ENCODE measurements at places on chromosomes 3 and 15.

GRCh38 chr3:147002721-147003120, 397.6 kb upstream of the PLSCR5 start:
- DNase-seq: no peak

DNA sequence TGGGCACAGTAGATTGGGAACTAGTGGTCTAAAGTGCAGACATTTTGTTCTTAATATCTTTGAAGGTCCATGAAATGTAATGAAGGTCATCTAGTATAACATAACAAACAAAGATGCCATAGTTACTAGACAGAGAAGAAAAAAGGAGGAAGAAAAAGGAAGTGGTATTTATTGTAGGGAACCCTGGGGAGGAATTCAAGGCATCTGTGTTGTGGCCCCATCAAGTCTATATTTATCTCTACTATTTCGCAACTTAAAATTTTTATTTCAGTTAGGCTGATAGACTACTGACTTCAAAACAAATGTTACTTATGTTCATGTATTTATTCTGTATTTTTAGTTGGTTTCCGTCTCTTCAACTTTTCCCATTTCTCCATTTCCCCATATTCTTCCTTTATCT, 48.9 kb upstream of the ZDHHC23 start:
- peak; percentile 71 for DNase-seq

DNA sequence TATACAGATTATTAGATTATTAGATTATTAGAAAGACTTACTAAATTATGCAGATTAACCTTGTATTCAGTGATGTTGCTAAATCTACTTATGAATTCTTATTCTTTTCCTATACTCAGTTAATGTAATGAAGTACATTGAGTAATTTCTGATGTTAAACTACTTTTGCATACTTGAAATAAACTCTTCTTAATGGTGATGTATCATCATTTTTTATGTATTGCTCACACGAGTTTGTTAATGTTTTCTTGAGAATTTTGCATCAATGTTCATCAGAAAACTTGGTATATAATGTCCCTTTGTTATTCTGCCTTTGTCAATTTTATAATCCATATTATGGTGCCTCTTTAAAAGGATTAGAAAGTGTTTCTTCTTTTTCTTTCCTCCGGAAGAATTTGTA, 163.2 kb upstream of the COL8A1 start:
- DNase-seq: no peak

- peak; percentile 53 for DNase-seq
Observed at GRCh38 chr3:160003520-160004128, 15.0 kb downstream of the IL12A start.

DNA sequence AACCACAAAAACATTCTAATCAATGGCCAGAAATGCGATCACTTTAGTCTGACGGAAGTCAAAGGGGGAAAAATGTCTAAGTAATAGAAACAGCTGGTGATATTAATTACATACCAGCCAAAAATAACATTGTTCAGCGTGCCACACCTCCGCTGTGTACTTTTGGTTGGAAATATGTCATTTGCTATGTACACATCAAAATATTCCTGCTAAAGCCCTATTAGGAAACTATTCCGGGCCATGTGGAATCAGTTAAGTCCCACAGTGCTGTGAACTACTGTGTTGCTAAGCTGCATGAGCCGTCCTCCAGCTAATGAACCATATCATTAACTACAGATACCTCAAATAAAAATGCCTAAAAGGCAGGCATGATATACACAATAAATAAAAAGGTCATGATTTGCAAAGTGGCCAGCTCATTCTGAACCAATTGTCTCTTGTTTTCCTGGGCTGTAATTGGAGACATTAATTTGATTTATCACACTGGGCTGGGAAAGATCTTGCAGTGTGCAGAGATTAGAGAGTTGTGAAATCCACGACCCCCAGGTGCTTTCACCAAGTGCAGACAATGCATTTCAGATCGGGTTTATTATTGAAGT, 200.5 kb upstream of the LRTM1 start:
- DNase-seq: peak; percentile 59

DNA sequence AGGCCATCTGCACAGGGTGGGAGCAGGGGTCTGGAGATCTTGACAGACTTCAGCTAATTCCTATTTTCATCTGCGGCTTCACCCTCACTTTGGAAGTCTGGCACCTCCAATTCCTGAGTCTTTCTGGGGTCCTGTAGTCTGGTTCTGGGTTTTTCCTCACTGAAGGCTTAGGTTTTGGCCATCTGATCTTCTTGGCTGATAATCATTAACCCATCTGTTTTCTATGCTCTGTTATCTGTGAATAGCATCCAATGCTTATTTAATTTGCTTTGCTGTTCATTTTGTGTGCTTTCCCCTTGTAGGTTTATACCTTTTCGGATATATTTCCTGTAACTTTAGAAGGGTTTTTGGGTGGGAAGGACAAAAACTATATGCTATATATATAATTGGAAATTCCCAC, 17.6 kb downstream of the TATDN2 start:
- no peak for DNase-seq

DNA sequence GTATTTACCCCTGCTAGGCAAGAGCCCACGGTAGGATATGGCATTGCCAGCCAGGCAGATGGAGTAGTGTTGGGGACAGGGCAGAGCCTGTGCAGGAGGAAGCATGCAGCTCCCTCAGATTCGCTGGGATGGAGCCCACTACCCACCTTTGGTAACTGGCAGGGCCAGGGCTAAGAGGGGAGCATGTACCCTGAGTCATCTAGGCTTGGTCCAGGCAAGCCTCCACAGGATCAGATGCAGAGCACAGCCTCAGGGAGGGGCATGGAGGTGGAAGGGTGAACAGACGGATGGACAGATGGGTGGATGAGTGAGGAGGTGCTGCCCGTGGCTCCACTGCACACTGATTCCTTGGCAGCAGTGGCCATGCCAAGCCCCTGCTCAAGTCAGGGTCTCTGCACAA, 33.0 kb downstream of the IL20RB start:
- DNase-seq: no peak

DNA sequence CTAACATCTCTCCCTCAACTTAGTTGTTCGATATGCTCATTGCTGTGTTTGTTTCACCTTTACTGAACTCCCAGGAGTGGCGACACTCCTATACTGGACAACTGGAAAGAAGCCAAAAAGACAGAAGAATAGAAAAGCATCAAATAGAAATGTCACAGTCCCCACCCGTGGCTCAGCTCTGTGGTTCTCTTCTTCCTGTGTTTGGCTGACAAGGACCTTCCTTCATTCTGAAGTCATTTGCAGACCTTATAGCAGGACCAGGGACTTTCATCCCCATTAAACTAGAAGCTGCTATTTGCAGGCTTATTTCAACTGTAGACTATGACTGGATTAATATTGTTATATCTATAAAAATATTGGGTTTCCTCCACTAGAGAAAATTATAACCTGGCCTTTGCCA, 125.9 kb downstream of the NECTIN3 start:
- no peak for DNase-seq

DNA sequence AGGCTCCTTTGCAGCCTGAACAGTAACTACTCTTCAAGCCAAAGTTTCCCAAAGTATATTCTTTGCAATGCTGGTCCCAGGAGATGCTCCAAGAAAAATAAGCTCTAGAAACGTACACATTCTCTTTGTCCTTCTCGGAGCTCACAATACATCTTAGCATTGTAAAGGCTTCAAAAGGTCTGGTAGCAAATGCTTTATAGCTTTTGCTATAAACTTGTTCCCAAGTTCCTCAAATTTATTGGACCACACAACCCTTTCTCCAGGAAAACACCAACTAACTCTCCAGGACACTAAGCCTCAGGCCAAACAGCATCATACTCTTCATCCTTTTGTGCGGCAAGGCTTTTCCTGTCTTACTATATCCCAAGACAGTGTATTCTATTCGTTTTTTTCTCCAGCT, 455.6 kb upstream of the PROK2 start:
- no peak for DNase-seq

GRCh38 chr3:129598000-129598381, 8.5 kb downstream of the PLXND1 start:
- no peak for DNase-seq

GRCh38 chr15:95558131-95558530, 772.4 kb upstream of the NR2F2 start:
- DNase-seq: peak; percentile 38

GRCh38 chr3:158110658-158111018, 749 bp downstream of the RSRC1 start:
- no peak for DNase-seq

GRCh38 chr3:4741404-4742307, 237.6 kb upstream of the BHLHE40 start:
- DNase-seq: peak; percentile 99

GRCh38 chr3:66904831-66905493, 93.1 kb upstream of the KBTBD8 start:
- no peak for DNase-seq

- DNase-seq: peak; percentile 24
Observed at GRCh38 chr3:38353151-38353550, 6.6 kb downstream of the XYLB start.

- no peak for DNase-seq
Observed at GRCh38 chr3:162368417-162368816, 871.8 kb downstream of the OTOL1 start.

GRCh38 chr15:50925281-50925680, 16.8 kb downstream of the AP4E1 start:
- DNase-seq: no peak

- DNase-seq: peak; percentile 97
Observed at GRCh38 chr15:67024314-67024997, 40.9 kb upstream of the SMAD3 start.

- DNase-seq: peak; percentile 60
Observed at GRCh38 chr3:153130312-153130977, 31.6 kb upstream of the RAP2B start.

Data from fibroblast of pulmonary artery (primary cell).